Thyroid gland (tissue), 4 donors: ENCODE measurements at places on chromosomes 4 and X. TPM values are rescaled to one million over a fixed set of nuclear protein-coding genes. Genes with fewer than 3 reads are reported as not detected.

GRCh38 chr4:98659741-98660462 lies 1.5 kb upstream of the TSPAN5 start:
- no peak overlapping the region for H3K27ac ChIP-seq
- H3K36me3 ChIP-seq: no peaks in the 10 kb centered on the region
- DNase-seq: no peak
- no peak overlapping the region for H3K4me3 ChIP-seq

- no peak for DNase-seq
- H3K4me3 ChIP-seq: no peak overlapping the region
- no peaks in the 10 kb centered on the region for H3K36me3 ChIP-seq
- H3K27ac ChIP-seq: no peak overlapping the region
- no peaks in the 10 kb centered on the region for H3K27me3 ChIP-seq
Observed at GRCh38 chr4:5260121-5260520, 208.8 kb downstream of the STK32B start.

DNA sequence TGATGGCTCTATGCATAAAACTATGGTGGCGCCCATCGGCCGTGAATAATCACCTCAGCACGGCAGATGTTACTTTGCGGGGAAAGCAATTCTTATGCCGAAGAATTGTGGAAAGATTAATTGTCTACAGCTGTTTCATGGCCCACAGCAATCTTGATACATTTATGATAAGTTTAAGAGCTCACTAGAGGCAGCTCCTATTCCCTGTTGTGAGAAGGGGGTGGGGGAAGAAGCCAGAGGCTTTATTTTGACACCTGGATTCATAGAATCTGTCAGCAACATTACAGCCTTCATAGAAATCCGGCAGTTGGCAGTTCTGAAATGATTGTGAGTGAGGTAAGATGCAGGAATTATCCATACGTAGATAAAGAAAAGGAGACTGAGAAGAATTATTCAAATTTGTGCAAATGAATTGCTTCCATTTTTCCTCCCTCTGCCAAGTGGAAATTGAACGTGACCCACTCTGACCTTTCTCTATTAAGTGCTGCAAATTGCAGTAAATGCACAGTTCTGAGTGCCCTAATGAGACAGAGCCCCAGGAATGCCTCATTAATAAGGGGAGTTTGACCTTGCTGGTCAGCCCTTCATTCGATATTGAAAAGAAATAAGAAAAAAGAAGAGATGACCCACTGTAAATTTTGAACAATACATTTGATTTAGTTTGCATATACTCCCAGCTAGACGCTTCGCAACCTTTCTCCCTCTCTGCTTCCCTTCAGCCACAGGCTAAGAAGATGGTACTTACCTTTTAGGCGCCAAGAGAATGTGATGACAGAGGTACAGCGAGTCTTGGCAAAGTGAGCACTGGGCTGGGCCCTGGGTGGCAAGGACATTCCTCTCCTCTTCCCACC lies 188.8 kb downstream of the GPAT3 start:
- H3K4me1 ChIP-seq: no peaks in the 10 kb centered on the region
- no peak for DNase-seq
- H3K27ac ChIP-seq: no peak overlapping the region
- H3K4me3 ChIP-seq: no peak overlapping the region
- H3K27me3 ChIP-seq: no peaks in the 10 kb centered on the region
- H3K36me3 ChIP-seq: no peaks in the 10 kb centered on the region

- H3K27me3 ChIP-seq: no peaks in the 10 kb centered on the region
- DNase-seq: no peak
- no peak overlapping the region for H3K4me3 ChIP-seq
- no peaks in the 10 kb centered on the region for H3K36me3 ChIP-seq
- H3K4me1 ChIP-seq: peaks cover 9% of the 10 kb centered on the region
Observed at GRCh38 chr4:153257151-153257620, 52.9 kb downstream of the TRIM2 start.

Gene PCSK1N
- 3.1 TPM for total RNA-seq

Gene MAGEA1
- not detected for total RNA-seq
